ENCODE measurements at places on chromosomes 7 and 10.
A peak's percentile ranks its signal among the peaks of the same experiment; 100 is the strongest.

DNA sequence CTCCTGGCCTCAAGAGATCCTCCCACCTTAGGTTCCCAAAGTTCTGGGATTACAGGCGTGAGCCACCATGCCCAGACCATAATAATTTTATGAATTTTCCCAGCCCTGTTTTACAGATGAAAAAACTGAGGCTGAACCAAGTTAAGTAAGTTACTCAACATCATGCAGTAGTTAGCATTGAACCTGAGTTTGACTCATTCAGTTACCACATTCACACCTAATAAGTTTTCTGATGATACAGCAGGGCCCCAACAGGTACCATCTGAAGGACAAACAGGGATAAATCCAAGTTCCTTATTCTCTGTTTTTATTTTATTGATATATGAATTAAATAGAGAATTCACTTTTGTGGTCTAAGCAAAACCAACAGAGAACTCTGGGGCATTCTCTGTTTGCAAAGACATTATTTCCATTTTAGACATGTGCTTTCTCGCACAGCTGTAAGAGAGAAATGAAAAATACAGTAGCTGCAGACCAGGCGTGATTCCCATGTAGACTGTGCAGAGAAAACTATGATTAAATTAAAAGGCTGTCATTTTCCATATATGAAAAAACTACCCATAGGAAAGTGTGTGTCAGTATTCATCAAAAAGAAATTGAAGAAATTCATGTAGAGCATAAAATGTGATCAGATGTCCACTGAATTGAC is 26.6 kb downstream of the APBB1IP start:
- DNase-seq = no peak

DNA sequence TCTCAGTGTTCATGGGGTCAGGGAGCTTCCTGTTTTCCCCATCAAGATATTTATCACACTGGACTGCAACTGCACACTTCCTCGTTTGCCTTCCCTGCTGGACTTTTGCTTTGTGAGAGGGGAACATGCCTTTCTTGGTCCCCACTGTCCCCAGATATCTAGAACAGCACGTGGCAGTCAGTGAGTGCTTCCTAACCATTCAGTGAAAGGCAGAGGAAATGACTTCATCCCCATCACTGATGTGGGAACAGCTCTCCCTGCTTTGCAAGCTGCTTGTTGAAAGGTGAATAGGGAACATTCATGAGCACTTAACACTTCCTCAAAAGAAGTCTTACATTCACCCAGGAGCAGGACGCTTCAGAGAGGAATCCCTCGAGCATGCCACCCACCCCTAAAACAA is 135.4 kb downstream of the MYOF start:
- peak; percentile 24 for DNase-seq

- no peak for DNase-seq
Observed at GRCh38 chr7:107359520-107360316, 110.1 kb upstream of the GPR22 start.

DNA sequence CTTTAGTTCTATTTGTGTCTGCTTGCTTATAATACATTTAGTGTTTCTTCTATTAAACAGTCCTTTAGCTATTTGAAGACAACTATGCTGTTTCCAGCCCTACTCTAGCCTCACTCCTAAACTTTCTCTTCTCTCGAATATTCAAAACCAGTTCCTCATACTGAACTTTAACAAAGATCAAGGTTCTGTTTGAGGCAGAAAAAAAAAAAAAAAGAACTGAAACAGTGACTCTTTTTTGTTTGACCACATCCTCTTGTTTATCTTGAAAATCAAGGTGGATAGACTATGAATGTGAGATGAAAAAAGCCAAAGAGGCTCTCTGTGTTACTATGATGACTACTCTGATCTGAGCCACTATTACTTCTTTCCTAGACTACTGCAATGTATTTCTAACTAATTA is 154.3 kb downstream of the ZNF365 start:
- DNase-seq = peak; percentile 10

DNA sequence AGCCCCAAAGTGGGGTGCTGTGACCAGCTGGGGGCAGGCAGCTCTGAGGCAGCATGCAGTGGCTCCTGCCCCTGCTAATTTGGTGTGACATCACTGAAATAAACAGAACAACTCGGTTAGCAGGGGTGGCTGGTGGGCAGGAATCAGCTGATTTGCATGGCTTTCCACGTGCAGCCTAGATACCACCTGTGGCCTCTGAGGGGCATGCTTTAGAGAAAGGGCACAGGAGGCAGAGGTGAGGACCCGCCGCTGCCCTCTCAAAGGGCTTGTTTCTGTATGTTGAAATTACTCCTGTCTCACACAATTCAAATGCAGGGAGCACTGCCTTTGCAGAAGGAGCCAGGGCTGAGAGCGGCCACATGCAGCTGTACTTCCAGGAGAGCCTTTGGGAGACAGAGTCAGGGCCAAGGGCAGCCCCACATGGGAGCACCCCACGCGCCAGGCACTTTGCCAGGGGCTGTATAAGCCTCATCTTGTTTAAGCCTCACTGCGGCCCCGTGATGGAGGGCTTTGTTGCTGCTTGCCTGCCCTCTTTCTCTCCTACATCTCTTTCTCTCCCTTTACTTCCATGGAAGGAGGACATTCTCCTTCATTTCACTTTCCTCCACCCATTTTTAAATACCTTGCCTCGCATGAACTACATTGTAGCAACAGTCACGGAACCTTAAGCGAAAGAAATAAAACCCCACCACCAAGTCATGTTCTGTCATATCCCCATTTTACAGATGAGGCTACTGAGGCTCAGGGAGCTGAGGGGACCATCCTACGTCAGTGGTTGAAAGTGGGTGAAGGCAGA is 137.7 kb downstream of the ZMIZ1 start:
- DNase-seq = peak; percentile 81

GRCh38 chr7:23469150-23469960 is 936 bp downstream of the IGF2BP3 start:
- DNase-seq = no peak

DNA sequence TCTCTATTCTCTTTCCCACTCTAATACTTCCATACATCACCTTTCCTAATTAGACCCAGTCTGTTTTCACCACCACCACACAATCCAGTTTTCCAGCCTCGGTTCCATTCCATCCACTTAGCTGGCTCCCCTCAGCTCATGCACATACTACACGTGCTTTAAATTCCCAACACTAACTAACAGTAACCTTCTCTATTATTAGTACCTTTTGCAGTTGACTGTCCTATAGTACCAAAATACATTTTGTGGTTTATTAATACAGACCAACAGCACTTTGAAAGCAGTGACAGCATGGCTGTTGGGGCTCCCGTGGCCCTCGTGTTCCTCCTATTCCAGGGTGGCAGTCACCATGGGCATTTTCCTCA is 64.9 kb downstream of the LARP4B start:
- no peak for DNase-seq

DNA sequence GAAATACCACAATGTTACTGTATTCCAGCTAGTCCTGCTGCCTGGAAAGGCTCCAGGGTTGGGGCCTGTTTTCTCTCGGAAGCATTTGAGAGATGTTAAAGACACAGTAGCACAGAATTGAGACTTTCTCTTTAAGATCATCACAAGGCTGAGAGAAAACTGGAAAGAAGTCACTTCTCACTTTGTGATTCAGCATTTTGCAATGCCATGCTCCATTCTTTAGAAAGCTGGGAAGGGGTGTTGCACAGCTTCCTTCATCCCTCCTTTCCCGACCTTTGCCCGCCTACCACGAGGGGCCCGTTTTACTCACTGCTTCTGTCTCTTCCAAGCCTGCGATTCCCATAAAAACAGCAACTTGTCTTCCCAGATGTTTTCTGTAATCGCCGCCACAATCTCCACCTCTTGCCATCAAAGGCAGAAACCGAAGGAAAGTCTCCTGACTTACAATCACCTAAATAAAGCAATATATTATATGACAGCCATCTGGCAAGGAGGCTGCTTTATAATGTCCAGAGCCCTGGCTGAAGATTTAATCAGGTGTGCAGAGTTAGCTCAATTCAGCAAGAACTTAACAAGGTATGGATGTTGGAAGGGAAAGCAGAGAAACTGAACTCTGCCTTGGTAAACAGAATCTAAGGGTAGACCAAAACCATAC is 18.9 kb downstream of the NOD1 start:
- DNase-seq = no peak

GRCh38 chr7:17709127-17709526 is 231.2 kb downstream of the SNX13 start:
- DNase-seq = no peak

- no peak for DNase-seq
Observed at GRCh38 chr7:151625606-151626005, 105.9 kb upstream of the RHEB start.

- no peak for DNase-seq
Observed at GRCh38 chr7:66627151-66627681, 1.5 kb upstream of the KCTD7 start.

DNA sequence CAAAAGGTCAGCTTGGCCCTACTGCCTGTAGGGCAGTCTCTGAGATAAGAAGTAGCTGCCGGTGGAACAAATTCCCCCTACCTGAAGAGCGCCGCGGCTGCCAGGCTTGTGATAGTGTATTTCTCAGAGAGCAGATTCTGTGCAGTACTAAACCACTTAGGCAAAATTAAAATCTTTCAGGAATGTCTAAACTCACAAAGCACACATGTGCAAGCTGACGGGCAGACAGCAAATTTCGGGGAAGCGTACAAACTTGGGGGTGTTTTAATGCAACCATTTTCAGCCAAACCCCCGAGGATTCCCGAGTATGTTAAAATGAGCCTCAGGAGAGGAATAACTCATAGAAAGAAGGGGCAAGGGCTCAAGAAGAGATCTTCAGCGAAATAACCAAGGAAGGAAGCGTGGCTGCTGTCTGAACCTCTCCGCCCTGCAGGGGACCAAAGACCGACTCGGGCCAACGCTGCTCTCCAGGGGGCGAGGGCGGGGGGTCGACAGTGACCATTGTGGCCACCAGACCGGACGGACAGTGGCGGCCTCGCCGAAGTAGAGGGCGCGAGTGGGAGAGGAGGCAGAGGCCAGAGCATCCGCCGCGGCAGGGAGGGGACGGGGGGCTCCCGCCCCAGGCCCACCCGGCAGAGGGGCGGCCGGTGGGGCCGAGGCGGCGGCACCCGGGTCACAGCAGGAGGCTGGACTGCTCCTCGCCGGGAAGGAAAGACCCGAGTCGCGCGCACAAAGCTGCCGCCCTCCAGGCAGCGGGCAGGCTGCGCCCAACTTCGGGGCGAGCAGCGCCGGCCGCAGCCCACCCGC is 819 bp downstream of the HYCC1 start:
- no peak for DNase-seq

DNA sequence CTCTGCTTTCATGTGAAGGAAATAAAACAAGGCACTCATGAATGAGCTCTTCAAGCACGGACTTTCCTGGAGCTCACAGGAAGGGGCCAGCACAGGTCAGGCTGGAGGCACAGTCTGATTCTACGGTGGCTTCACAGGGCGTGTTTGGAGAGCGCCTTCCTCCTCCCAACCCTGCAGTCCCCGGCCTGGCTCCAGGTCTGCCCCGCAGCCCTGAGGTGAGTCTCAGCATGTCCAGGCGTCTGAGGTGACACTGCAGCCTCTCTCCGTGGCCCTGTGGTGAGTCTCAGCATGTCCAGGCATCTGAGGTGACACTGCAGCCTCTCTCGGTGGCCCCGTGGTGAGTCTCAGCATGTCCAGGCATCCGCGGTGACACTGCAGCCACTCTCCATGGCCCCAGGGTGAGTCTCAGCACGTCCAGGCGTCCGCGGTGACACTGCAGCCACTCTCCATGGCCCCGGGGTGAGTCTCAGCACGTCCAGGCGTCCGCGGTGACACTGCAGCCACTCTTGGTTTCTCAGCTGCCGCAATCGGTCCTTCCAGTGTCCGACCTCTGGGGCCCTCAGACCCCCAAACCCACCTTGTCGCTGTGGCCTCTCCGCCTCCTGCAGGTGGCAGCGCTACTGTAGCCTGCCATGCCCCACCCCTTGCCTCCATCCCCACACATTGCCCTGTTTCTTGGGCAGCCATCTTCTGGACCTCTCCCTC is 381.7 kb downstream of the DNAJB6 start:
- DNase-seq = no peak

DNA sequence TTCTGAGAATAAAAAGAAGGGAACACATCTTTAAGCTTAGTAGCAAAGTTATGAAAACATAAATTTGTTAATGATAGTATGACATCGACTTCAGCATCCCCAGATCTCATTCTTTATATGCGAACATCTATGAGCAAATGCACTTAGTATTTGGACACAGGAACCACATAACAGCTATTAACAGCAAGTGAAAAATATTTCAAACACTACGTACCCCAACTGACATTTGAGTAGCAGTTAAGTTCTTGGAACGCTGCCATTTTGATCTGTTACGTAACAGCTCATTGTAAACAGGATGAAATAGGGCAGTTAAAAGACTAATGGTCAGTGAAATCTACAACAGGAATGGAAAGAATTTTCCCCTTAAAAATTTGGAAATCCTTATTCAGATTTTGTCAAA is 428.9 kb downstream of the TNS3 start:
- DNase-seq = no peak

DNA sequence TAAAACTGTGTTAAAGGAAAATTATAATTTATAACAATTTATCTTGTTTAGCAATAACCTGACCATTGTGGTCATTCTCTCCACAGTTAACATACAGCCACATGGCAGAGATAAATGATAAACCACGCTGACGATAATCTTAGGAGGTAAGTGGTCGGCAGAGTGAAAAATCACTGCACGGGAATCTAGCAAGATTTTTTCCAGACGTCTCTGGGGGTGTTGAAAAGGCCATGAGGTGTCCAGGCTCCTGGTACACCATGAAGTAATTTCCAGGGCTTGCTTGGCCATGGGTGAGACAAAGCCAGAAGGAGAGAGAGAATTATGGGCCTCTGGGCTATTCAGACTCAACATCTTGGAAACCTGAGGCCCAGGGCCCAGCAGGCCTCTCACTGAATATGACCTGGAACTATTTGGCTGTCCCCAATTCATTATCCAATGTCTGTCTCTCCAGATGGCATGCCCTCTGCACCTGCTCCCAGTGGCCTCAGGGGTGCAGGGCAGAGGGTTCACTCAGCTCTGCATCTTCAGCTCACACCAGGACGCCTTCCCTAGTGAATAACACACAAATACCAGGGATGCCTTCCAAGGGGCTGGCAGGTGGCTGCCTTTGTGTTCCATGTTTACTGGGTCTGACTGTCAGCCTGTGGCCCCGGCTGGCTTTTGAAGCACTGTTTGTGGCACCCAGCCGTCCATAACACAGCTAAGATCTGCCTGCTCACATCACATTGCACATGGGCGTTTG is 590.4 kb upstream of the PFKP start:
- no peak for DNase-seq

GRCh38 chr7:98875501-98875900 is 2.8 kb upstream of the TRRAP start:
- no peak for DNase-seq

DNA sequence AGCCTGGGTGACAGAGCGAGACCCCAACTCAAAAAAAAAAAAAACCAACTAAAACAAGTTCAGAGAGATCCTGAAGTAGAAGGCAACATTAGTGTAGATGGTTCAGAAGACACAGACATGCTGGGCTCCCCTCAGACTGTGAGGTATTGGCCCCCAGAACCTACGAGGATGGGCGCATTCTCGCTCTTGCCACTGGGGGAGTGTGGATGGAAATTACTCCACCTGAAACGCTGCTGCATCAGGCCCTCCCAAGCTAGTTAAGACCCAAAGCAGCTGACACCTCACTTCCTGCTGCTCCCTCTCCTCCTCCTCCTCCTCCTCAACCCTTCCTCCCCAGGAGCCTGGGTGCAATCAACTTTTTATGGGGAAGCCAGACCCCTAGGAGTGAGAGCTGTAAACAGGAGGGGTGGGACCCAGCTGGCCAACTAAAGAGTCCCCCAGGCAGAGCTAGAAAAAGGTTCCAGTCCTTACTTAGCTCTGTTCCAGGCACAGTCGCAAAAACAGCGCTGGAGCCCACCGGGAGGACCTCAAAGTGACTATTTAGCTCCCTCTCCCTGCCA is 7.4 kb downstream of the SH3PXD2A start:
- DNase-seq = no peak
